ENCODE measurements at places on chromosomes 6 and 20.

DNA sequence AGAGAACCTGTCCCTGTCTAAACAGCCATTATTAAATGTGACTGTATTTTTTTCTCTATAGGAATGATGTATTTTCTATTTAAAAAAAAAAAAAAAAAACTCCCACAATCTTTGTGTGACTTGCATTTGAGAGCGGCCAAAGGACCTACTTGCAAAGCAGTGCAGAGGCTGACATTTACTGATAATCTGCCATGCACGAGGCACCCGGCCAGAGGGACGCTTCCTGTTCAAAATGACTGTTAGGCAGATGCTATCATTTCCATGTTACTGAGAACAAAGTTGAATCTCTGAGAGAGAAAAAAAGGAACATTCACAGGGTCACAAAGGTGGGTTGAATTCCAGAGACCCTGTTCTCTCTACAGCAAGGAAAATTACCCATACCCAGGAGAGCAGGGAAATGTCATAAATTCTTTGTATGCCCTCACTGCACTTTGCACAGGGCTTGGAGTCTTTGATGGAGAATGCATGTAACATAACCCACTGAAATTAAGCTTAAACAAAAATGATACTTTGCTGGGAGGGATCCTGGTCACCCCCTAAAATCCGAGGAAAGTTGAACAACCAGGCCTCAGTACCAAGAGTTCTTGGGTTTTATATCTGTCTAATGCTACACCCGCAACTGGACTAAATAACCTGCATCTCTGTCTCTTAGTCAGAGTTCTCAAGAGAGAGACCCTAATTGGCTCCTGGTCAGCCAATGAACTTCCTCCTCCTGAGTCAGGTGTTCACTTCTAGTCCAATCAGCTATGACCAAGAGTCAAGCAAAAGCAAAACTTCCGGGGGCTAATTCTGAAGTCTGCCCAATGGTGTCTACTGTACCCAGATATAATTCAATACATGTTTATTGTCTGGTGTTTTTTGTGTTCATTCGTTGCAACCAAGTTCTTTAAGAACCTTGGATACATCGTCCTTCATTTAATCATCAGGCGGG lies 61.2 kb downstream of the GCLC start:
- DNase-seq, result no peak

DNA sequence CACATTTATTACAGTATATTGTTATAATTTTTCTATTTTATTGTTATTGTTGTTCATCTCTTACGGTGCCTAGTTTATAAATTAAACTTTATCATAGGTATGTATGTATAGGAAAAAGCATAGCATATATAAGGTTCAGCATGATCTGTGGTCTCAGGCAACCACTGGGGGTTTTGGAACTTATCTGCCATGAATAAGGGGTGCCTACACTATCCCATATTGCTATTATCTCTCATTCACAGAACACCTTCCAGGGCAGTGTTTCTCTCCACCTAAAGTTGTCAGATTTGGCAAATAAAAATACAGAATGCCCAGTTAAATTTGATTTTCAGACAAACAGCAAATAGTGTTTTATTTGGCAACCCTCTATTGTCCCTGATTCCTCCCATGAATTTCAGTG lies 35.5 kb upstream of the FAM184A start:
- DNase-seq, result no peak

- no peak for DNase-seq
Observed at GRCh38 chr20:17083738-17084137, 143.1 kb upstream of the PCSK2 start.

DNA sequence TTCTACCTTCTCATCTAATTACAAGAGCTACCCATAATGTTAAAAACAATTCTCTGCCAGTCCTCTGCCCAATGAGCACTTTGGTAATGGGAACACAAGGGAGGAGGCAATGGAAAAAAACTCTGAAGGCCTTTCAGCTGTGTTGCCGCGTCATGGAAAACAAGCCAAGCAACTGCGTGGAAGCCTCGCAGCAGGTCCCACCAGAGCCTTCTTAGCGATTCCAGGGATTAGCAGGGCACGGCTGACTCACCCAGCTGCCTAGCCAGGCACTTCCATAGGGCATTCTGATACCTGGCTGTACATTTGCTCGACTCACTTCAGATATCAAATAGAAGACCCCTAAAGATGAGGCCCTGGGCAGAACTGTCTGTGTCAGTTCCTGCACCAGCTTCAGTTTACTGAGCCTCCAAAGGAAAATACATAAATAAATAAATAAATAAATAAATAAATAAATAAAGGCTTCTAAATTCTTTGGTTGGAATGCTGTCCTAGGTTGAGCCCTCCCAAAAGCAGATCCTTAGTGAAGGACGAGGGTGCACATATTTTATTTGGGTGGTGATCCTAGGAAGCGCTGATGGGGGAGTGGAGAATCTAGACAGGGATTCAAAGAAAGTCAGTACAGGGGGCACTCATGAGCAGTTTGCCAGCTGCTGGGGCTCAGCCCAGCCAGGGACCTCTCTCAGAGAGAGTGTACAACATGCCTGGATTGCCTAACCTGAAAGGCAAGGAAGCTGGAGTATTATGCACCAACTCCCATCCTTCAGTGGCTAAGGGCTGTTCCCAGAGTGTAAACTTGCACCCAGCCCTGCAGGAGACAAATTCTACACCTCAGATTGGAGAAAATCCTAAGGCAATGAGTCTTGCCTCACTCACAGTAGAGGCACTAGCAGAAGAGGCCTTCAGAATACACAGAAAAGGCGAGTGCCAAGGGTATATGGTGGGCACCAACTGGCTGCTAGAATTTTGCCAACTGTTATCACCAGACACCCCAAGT lies 18.2 kb downstream of the SNAP25 start:
- DNase-seq, result no peak

- no peak for DNase-seq
Observed at GRCh38 chr20:32139947-32140346, 30.4 kb downstream of the TM9SF4 start.

GRCh38 chr6:156189195-156189594 lies 588.0 kb upstream of the ARID1B start:
- DNase-seq, result no peak

DNA sequence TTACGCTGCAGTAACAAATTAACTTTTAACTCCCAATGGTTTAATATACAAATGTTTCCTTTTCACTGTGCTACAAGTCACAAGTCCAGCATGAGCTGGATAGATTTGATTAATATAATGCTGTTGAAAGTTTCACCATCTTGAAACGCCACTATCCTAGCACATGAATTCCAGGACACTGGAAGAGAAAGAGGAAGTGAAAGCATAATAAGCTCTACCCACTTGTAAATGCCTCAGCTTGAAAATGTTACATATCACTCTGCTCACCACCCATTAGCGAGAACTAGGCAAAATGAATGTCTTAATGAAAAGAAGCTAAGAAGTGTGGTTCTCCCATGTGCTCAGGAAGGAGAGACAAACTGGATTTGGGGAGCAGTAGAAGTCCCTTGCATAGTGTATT lies 46.9 kb downstream of the PCSK2 start:
- DNase-seq, result no peak

Data from activated CD8-positive, alpha-beta memory T cell treated with anti-CD3 and anti-CD28 coated beads for 1 hour (primary cell).